ENCODE measurements at places on chromosomes 13 and 19.

GRCh38 chr19:40279120-40279551 lies 6.0 kb downstream of the AKT2 start:
- no peak for DNase-seq

GRCh38 chr19:925087-925525 lies 729 bp upstream of the ARID3A start:
- DNase-seq, result no peak

GRCh38 chr13:36217456-36217855 lies 3.1 kb upstream of the SOHLH2 start:
- no peak for DNase-seq

GRCh38 chr13:27203854-27204253 lies 32.2 kb upstream of the USP12 start:
- DNase-seq, result no peak

- DNase-seq, result no peak
Observed at GRCh38 chr19:33612928-33613619, 8.7 kb upstream of the CHST8 start.

DNA sequence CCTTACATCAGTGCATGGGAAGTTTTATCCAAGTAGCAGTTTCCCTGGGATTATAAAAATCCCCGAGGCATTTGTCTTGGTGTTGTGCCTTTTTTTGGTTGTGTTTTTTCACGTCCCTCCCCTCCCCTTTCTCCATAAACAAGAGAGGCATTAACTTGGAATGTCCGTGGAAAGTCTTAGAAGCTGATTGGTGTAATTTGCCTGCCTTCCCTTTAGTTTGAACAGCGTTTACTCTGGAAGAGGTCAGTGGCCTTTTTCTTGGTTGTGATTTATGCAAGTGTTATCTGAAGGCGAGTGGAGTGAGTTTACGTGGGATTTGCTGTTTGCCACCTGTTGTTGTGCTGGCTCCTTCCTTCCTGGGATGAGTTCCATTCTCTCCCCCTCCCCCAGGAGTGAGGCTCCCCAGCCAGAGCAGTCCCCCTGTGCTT lies 7.2 kb downstream of the ACTN4 start:
- DNase-seq, result no peak

- DNase-seq, result no peak
Observed at GRCh38 chr13:37485756-37486155, 112.8 kb downstream of the POSTN start.

DNA sequence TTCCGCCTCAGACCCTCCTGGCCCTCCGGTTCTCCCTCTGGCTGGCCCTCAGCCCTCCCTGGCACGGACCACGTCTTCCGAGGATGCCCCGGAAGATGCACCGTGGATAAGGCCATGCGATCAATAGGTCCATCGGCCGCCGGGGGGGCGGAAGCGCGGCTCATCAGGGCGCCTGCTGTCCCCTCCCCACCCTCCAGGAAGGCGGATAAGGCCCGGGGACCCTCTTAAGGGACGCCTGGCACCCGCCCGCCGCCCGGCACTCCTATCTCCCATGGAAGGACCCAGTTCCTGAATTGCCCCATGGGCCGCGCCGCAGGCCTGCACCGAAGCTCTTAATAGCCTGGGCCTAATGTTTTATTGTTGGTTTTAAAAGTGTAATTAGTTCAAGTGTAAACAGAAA lies 46.2 kb upstream of the TCF3 start:
- no peak for DNase-seq

DNA sequence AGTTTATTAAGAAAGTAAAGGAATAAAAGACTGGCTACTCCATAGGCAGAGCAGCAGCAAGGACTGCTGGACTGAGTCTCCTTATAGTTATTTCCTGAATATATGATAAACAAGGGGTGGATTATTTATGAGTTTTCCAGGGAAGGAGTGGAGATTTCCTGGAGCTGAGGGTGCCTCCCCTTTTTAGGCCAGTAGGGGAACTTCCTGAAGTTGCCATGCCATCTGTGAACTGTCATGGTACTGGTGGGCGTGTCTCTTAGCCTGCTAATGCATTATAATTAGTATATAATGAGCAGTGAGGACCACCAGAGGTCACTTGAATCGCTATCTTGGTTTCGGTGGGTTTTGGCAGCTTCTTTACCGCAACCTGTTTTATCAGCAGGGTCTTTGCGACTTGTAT lies 13.5 kb downstream of the ZSCAN5A start:
- DNase-seq, result no peak

DNA sequence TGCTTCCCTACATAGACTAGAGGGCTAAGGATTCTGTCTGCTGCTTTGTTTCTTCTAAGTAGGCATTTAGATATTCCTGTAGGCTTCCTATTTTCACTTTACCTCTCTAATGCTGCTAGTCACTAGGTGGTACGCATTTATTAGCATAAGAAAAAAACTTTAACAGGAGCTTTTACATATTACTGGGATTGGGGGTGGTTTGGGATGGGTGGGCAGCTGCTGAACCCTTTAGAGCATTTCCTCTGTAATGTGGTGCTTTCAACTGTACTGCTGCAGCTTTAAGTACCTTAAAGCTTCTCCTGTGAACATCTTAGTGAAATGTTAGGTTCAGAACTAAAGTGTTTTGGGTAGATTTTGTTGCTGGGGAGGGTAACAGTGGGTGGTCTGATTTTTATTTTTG lies 92.6 kb downstream of the ZNF486 start:
- DNase-seq, result peak; percentile 39

- no peak for DNase-seq
Observed at GRCh38 chr19:2722541-2723344, 1.6 kb upstream of the DIRAS1 start.
